G401 (cell line): ENCODE measurements at places on chromosomes 6 and 20. TPM values are rescaled to one million over a fixed set of nuclear protein-coding genes. Genes with fewer than 3 reads are reported as not detected.

The LZTS3 gene
- total RNA-seq: 10.4 and 15.2 TPM in 2 replicates

The BNIP5 gene
- not detected in 2 replicates for total RNA-seq

The DYNLT2 gene
- total RNA-seq: 0.37 and 1.6 TPM in 2 replicates

The MUCL3 gene
- total RNA-seq: not detected in 2 replicates

GRCh38 chr20:59385480-59385879, 85.1 kb downstream of the EDN3 start:
- DNase-seq: no peak

DNA sequence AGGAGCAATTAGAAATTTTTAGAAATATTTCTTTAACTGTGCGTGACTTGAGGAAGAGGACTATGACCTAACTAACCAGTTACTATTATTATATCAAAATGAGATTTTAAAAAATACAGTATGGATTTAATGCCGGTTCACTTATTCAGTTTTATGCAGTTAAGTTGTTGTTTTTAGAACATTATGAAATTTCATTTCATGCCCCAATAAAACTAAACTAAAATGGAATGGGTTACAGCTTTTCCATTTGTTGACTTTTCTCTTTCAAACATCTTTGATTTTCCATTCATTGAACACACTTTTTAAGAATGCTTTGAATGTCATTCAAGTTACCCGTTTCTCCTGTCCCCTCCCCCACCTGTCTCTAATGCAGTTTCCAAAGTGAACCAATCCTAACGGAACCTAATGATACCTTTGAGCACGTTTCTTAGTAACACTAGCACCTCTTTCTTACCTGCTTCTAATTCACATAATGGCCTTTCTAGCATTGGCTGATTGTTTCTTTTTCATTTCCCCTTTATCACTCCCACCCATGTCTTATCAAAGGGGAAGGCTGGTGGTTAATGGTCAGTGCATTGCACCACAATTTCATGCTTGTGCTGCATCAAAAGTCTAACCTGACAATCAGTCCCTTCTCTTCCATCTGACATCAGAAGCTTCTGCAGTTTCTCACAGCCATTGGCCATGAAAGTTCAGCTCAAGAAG, 262.2 kb upstream of the TAB2 start:
- no peak for DNase-seq

GRCh38 chr6:5679270-5679669, 327.5 kb downstream of the NRN1 start:
- no peak for DNase-seq

- DNase-seq: no peak
These were observed 764 bp downstream of the DNTTIP1 start for GRCh38 chr20:45792317-45793118.

GRCh38 chr6:111250791-111251354, 163.6 kb downstream of the SLC16A10 start:
- DNase-seq: no peak

DNA sequence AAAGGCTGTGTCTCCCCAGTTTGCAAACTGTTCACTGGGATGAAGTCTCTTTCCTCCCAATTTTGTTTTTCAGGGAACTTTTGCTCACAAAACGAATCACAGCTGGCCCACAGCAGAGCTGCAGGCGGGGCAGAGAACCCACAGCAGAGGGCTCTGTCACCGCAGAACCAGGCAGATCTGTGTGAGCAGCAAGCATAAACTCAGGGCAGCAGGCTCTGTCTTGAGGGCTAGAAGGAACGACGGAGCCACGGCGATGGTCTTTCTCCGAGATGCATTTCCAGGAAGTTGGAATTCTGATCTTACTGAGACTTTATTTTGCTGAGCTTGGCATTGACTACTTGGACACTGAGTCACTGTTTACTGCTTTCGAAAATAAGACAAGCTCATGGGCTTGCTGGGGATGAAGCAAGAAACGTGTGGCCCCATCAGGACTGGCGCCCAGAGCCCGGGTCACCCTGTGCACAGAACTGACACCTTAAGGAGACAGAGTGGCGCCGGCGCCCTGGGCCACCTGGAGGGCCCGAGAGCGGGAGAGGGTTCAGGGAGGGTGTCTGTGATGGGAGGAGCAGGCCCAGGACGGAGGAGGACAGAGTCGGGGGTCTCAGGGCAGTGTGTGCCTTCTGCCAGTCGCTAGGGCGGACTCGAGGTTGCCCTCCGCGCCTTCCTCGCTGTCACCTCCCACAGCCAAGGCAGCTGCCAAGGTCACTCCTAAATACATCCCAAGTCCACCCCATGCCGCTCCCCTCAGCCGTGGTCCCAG, 106.3 kb upstream of the NXT1 start:
- DNase-seq: no peak

DNA sequence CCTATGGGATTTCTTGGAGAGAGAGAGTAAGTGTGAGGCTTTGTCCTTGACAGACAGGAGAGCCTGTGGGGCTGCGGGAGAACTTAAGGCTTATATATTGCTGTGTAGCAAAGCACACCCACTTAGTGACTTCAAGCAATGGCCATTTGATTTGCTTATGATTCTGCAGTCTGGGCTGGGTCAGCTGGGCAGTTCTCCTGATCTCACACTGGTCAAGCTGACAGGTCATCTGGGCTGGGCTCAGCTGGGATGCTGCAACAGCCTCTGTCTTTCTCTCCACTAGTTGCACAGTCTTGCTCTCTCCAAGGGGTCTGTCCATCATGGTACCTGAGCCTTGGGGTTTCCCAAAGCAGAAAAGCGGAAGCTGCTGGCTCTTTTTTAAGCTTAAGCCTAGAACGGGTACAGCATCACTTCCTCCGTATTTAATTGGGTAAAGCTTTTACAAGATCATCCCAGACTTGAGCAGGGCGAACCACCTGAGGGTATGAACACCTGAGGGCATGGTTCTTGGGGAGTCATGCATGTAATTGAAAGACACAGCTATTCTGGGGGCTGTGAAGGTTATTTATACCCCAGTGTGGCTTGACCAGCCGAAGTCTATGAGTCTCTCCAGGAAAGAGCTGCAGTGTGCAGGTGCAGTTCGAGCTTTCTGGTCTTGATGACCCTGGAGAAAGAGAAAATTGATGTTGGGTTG, 13.3 kb upstream of the GGTLC1 start:
- no peak for DNase-seq
